LoVo (cell line): ENCODE measurements at places on chromosomes 2 and 18.

DNA sequence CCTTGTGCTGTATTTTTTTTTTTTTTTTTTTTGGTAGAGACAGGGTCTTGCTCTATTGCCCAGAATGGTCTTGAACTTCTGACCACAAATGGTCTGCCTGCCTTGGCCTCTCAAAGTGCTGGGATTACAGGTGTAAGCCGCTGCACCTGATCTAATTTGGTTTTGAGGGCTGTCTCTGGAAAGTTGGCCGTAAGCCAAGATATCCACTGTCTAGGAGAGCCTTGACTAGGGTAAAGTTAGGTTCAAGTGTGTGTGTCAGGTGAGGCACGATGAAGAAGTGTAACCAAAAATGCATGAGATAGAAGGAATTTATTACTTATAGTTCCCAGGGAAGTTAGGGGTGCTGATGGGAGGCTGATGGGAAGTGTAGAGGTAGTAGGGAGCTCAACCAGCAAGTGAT, 46.7 kb downstream of the INO80C start:
- DNase-seq, result no peak

DNA sequence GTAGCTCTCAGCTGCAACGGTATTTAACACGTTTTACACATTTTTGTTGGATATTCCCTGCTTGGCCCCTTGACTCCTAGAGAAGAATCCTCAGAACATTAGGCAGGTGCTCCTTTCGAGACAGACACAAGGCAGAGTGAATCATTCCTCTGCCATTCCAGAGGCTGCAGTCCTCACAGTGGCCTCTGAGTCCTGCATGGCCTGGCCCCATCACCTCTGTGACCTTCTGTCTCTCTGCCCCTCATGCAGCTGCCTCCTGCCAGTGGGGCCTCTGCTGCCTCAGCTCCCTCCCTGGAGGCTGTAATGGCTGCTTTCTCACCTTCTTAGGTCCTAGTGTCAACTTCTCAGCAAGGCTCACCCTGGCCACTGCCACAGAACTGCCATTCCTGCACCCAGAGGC, 101.3 kb downstream of the PTPRM start:
- no peak for DNase-seq

- no peak for DNase-seq
Observed at GRCh38 chr18:77815666-77816338, 566.2 kb downstream of the GALR1 start.

DNA sequence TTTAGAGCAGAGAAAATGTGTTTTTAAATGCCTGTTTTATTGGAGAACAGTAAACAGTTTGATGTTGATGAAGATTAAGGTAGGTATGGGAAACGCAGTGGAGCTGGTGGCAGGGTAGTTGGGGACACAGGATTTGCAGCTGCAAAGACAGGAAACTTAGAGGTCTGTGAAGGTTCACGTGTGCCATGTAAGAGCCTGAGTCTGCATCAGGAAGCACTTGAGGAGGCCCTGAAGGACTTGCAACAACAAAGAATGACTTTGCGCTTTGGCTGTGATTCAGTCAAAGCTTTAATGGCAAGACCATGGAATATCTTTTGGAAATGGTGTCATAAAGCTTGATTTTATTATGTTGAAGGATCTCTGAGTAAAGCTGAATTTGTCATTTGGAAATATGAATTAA, 347.6 kb upstream of the KCNJ3 start:
- DNase-seq, result no peak

- DNase-seq, result no peak
Observed at GRCh38 chr18:48805826-48806535, 144.8 kb downstream of the SMAD7 start.

DNA sequence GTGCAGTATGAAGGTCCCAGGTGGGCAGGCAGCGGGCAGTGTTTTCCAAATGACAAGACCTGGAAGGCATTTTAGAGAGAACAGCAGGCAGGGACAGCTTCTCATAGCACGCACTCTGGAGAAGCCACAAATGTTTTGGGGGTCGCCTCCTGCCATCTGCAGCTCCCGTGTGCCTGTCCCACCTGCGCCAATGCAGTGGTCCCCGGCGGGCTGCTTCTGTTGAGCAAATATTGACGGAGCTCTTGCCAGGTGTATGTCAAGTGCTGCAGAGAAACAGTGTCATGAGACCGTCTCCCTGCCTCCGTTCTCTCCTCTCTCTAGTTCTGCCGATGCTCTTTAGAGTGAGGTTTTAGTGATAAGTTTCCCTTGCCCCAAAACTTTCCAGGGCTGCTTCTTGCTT, 174.8 kb downstream of the LDLRAD4 start:
- no peak for DNase-seq
